Activated CD4-positive, alpha-beta T cell treated with anti-CD3 and anti-CD28 coated beads, Interleukin-2, amount 50 U/mL, for 4 hours (primary cell): ENCODE measurements at places on chromosomes 11 and 22.

DNA sequence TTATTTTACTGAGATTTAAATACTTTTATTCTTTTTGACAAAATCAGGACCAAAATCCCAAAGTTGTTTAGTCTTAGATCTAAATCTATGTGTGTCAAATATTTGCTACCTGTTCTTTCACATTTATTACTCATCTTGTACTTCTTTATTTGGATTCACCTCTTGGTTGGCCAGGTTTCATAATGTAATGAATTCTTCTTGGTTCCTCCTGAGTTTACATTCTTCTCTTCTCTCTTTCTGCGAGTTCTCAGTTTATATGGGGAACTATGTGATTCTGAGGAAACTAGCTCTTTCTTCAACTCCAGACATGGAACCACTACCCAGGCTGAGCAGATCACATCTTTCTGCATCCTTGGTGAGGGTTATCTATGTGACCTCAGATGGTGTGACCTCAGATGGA lies 50.2 kb downstream of the EHF start:
- DNase-seq = no peak

DNA sequence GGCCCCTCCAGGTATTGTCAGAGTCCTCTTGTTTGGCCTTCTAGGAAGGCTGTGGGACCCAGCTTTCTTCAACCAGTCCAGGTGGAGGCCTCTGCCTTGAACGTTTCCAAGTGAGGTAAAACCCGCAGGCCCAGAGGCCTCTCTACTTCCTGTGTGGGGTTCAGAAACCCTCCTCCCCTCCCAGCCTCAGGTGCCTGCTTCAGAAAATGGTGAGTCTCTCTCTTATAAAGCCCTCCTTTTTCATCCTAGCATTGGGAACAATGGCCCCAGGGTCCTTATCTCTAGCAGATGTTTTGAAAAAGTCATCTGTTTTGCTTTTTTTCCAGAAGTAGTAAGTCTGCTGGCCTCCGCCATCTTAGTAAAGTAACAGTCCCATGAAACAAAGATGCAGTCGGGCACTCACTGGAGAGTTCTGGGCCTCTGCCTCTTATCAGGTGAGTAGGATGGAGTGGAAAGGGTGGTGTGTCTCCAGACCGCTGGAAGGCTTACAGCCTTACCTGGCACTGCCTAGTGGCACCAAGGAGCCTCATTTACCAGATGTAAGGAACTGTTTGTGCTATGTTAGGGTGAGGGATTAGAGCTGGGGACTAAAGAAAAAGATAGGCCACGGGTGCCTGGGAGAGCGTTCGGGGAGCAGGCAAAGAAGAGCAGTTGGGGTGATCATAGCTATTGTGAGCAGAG lies at the start of gene CD3E:
Gene CD3E, plus strand, starts transcription at position 163 of the 681 bp plus-strand sequence. Its CDS starts 223 bp downstream, at position 386.
- peak; percentile 54 for DNase-seq

GRCh38 chr11:19060629-19061028 lies at the start of gene MRGPRX2:
Gene MRGPRX2, minus strand, starts transcription at chr11:19060717. Its CDS starts 4,315 bp downstream, at chr11:19056402.
- DNase-seq = no peak

GRCh38 chr11:4684631-4685285 lies 12.9 kb downstream of the OR51E2 start:
- no peak for DNase-seq

- no peak for DNase-seq
These were observed 940 bp upstream of the C11orf91 start for GRCh38 chr11:33701302-33702230.

DNA sequence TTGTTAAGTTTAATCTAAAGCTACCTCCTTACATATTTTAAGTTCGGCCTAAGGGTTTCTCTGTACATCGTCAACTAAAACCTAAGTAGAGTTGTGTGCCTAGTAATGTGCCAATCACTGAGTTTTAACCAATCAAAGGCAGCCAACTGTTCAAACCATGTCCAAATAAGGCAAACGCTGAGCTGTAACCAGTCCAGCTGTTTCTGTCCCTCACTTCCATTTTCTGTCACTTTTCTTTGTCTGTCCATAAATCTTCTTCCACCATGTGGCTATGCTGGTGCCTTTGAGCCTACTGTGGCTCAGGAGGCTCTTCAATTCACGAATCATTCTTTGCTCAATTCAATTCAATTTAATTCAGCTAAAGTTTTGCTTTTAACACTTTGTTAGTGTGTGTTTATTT lies 13.9 kb upstream of the ATXN10 start:
- DNase-seq = no peak

DNA sequence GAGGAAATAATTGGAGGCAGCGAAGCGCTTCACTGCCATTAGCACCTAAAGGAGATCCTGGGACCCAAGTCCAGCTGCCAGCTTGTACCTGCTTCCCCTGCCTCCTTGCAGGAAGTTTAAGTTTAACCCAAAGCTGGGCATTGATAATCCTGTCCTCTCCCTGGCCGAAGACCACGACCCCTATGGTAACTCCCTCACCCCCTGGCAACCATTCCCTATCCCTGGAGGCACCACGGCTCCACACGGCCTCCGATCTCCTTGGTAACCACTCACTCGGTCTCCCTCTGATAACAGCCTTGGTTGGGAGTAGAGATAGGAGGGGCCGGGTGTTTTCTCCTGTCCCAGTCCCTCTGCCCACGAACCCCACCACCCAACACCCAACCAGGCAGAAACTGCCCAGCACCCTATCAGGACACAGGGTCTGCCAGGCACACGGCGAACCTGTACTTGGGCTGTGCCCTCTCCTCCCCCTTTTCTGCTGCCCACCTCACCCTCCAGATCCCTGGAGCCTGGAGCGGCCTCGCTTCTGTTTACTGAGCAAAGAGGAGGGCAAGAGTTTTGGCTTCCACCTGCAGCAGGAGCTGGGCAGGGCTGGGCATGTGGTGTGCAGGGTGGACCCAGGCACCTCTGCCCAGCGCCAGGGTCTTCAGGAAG lies 833 bp downstream of the NHERF4 start:
- no peak for DNase-seq

- DNase-seq = no peak
These were observed 17.1 kb upstream of the AGBL2 start for GRCh38 chr11:47732271-47732670.

DNA sequence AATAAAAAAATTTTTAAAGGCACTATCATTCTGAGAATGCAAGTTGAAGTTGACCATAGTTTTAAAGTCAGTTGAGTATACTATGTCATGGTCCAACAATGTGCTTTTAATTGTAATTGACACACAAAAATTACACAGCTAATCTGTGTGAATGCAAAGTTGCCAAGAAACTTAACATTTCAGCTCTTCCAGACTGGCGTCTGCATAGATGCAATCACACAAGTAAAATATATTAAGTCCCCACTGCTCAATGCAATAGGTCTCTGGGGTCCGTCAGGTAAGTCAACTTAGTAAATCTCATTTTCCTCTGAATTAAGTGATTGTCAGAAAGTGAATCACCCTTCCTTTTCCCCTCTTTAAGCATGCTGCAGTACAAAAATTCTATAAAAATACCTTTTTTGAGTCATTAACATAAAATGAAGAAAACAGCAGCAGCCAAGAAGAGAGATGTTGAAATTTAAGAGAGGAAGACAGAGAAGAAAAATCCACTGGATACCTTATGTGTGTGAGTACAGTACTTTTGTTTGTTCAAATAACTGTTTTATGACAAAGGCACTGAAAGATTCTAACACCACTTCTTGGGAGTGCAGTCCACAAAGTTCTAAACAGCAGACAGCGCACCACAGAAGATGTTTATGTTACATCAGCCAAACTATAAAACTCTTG lies 5.1 kb downstream of the FZD4 start:
- no peak for DNase-seq

- no peak for DNase-seq
These were observed 21.3 kb downstream of the MORC2 start for GRCh38 chr22:30947173-30947815.

GRCh38 chr11:65851811-65852507 lies 6.0 kb downstream of the CFL1 start:
- no peak for DNase-seq

DNA sequence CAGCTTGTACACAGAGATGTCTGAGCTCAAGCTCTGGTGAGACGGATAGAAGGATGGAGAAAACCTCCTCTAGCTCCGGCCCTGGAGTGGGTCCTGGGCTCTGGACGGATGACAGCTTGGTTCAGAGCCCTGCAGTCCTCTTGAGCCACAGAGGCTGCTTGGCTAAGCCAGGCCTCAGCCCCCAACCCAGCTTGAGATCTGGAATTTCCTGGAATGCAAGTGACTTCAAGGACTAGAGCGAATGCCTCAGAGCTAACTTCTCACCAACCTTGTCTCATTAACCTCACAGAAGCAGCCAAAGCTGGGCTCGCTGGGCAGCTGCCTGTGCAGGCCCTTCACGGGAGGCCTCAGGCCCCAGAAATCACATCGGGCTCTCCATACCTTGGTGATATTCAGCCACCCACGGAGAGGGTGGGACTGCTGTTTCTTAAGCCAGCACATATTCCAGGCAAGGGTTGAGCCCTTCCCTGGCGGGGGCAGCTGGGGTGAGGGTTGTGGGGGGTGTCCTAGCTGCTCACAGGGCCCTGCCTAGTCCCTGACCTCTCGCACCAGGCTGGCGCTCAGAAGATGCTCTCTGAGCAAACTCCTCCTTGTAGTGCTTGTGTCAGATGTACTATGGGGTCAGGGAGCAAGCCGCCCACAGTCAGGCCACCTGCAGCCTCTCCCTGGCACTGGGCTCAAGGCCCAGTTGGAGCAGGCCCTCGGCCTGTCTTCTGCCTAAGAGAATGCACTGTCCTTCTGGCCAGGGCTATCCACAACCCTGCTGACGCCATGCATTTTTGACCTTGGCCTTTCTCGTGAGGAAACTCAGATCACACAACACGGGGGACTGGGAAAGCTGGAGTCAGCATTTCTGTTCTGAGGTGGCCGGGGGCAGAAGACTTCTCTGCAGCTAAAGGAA lies 73.6 kb upstream of the TTLL12 start:
- DNase-seq = no peak

- peak; percentile 28 for DNase-seq
These were observed 3.0 kb downstream of the YWHAH start for GRCh38 chr22:31947296-31947695.
